ENCODE measurements at places on chromosomes 6 and 20.

DNA sequence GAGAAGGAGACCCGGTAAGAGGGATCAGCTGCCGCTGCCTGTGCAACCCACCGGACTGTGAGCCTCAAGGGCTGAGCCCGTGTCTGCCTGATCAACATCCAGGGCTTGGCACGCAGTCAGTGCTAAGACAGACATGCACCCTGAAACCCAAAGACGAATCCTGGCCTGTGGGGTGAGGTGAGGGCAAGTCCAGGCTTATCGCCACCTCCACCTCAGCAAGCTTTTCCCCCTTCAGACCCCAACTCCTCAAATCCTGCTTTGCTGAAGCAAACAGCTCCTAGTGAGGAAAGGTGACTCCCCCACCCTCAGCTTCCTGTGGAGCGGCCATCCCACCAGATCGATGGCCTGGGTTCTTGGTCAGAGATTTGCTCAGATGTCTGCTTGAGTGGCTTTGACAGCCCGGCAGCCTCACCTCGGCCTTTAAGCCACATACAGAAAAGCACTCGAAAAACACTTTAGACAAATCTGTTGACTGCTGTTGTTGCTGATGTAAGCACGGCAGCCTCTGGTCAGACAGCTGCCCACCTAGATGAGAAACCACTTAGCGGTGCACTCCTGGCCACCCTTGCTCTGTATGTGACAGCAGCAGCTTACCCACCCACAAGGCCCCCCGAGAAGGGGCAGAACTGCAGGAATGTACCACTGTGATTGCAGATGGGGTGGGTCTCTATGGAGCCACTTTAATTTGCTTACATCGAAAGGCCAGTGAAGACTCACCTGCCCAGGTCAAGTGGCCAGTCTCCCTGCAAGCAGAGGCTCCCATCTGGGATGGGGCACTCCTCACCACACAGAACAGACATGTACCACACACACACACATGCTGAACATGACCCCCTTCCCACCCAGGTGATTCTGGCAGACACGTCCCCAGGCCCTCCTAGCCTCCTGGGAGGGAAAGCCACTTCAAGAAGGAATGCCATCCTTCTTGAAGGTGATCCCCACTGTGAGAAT, 14.8 kb downstream of the MTCH1 start:
- DNase-seq: no peak

DNA sequence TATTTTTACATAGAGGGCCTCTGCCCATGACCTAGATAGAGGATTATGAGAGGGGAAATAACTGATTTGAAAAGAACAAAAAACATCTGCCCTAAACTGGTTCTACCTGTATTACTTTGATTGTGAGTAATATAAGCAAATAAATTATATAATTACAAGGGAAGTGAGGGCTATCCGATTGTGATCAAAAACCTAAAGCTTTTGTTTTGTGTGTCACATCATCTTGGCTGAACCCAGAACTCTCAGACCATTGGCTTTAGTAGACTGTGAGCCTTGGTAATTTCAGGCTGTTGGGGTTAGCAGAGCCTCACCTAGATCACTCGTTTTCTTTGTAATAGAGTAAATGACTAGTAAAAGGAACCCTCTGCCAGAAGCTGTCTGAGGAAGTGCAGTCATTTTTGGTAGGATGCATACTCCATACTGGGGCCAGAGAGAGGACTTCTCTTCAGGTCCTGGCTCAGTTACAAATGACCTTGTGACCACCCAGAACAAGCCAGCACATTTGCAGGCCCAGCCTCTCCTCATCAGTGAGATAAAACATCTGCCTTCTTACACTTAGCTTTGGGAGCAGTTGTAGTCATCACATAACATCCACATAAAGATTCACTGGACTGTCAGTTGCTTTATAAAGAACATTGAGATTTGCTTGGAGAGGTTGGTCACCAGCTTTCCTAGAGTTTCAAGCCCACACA, 13.5 kb downstream of the STK35 start:
- DNase-seq: no peak

GRCh38 chr6:161354956-161355355, 81.1 kb upstream of the AGPAT4 start:
- no peak for DNase-seq

- DNase-seq: no peak
These were observed 47.1 kb upstream of the SLC22A16 start for GRCh38 chr6:110523451-110524021.

- no peak for DNase-seq
These were observed 867 bp downstream of the TCF21 start for GRCh38 chr6:133889557-133890403.

GRCh38 chr6:71486461-71486860, 197.8 kb downstream of the OGFRL1 start:
- DNase-seq: no peak

DNA sequence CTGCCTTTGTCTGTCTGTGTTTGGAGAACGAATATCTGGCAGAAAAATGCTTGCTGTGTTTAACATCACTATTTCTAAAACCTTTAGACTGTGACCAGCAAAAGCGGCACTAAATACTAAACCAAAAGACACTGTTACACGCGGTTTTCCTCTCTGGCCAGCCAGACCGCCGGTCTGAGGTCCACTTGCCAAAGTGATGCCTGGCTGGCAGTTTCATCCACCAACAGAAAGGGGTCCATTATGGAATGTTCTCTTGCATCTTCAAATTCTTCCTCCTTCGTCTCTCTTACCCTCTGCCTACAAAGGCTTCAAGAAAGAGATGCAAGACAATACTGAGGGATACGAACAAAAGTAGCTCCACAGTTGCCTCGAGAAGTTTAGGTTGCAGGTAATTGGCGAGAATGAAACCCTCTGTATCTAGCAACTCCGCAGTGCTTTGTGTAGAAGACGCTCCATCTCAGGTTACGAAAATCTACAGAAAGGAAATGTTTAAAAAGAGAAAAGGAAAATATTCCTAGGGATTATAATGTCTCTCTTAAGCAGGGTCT, 176.6 kb downstream of the TRIM27 start:
- no peak for DNase-seq

- DNase-seq: no peak
These were observed 297.8 kb downstream of the PRL start for GRCh38 chr6:21999012-21999528.

DNA sequence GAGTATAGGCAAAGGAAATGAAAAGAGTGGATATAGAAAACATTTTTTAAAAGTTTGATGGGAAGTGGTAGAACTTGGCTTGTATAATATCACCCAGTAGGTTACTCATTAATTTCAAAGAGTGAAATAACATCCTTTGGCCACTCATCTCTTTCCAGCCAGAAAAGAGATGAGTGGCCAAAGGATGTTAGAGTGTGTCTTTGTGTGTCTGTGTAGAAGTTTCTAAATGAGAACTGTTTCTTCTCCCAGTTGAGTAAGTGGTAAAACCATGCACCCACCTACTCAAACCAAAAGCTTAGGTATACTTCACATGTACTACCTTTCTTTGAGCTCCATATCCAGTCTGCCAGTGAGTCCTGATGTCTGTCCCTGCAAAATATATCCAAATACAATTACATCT, 47.7 kb upstream of the TMEM244 start:
- no peak for DNase-seq

DNA sequence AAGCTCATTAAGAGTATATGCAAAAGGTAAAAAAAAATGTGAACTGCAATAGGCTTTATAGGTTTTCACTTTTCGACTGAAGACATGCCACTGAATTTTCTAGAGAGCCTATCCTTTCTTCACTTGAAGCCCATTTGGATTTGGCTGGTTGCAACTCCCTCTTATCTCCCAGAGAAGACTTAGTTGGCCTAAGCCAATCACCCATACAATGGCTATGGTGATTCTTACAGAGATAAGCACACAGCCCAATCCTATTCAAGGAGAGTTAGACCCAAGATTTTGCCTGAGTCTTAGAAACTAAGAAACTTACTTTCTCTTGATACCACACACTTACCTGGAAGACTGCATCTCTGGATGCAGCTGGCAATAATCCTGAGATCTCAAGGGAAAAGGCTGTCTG, 167.3 kb upstream of the PTCHD4 start:
- no peak for DNase-seq

GRCh38 chr20:41177636-41178035, 40.3 kb downstream of the PLCG1 start:
- no peak for DNase-seq

- no peak for DNase-seq
These were observed 117.1 kb upstream of the FBXL4 start for GRCh38 chr6:99064834-99065233.

- DNase-seq: no peak
These were observed 44.2 kb upstream of the MDGA1 start for GRCh38 chr6:37741757-37742400.

DNA sequence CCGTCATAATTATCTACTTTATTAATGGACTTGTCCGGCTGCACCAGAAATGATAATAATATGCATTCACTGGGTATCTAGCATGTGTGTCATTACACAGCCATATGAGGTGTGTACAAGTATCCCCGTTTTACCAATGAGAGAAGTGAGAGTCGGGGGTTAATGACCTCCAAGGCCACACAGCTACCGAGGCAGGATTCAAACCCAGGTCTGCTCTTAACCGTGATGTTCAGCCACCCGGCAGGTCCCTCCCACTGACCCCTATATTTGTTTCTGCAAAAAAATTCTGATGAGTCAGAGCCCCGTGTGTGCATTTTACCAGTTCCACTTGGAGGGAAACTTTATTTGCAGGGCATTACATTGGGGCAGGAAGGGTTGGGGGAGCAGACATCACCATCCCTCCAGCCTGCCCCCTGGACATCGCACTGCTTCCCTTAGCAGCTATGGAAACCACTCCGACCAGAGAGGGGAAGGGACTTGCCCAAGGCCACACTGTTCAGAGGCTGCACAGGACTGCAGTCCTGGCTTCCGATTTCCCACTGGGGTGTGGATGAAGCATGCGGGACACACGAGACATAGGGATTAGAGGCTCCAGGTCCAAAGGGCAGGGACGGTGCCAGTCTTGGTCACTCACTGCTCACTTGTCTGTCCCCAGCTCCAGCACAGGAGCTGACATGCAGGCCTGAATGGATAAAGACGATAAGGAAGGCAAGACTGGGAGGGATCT, 10.1 kb upstream of the SRC start:
- DNase-seq: no peak

DNA sequence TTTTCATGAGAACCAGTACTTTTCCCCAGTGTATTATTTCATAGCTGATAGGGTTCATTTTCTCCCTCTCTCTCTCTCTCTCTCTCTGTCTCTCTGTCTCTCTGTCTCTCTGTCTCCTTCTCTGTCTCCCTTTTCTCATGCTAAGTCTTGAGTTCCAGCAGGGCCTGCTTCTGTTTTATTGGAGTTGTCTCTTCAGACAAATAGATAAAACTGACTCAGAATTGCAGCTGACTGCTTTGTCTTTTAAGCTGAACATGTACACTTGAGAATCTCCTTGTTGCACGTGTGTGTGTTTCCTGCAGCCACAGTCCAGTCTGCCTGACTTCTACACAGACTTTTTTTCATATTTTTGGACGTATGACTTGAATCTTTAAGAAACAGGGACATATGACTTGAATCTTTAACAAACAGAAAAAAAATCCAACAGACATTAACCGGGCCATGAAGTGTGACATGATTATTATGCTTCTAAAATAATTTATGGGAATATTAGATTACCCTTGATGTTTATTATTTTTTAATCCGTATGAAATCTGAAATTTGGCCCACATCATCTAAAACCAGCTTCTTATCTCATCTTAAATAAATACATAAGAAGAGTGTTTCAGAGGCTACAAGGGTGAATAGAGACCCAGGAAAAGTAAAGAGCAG, 71.5 kb downstream of the JAG1 start:
- no peak for DNase-seq

- no peak for DNase-seq
These were observed 66.1 kb downstream of the CD24 start for GRCh38 chr6:106908386-106908840.

DNA sequence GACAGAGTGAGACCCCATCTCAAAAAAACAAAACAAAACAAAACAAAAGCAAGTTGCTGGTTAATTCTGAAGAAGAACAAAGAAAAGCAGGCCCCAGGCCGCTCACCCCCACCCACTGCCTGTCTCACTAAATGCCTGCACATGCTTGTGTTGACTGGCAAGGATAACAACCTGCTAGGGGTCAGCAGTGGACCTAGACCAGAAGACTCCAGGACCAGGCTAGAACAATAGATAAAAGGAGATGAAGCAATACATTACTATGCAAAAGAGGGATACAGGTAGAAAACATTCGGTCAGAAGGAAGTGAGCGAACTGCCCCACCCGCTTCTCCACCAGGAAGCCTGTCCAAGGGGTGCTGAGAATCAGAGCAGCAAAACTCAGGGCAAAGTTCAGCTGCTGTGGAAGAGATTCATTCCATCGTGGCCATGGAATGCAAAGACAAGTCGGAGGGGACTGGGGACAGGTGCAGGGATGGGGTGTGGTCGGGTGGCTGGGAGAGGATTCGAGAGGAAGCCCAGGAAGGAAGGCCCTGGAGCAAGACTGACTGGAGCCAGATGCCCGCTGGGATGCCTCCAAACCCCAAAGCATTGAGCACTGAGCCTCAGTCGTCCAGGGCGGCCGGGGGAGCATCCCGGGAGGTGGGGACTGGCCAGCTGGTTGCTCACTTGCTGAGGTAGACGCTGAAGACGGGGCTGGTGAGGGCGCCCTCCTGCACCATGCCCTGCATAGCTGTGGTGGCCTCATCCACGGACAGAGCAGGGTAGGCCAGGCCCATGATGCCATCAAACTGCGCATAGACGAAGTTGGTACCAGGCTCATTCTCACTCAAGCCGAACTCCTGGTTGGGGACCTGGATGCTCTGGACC, 5.3 kb downstream of the PGC start:
- no peak for DNase-seq

DNA sequence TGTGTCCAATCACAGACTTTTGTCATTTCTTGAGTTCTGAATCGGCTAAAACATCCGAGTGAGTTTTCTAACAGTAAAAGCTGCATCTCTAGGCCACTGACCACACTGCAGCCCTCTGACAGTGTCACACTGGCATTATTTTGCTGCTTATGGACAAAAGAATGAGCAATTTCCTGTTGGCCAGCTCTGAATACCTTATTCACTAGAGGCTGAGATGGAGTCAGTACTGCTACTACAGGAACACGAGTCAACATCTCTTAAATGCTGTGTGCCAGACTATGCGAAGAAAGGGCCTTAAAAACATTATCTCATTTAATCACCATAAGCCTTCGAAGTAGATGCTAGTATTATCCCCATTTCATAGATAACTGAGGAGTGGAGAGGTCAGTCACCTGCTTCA, 42.5 kb upstream of the IPCEF1 start:
- DNase-seq: no peak

DNA sequence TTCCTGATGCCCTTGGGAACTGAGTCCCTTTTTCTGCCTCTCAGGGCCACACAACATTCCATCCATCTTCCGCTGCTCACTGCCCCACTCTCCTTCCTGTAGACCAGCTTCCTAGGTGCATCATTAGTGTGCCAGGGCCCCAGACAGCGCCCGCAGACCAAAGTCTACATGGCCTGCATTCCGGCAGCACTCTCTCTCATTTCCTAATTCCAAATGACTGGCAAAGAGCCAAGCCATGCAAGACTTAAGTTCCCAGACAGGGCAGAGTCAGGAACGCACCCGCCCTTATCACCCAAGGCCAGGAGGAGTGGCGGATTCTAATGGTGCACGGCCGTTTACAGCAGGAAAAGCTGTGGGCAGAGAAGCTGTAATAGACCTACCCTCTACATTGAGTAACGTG, 159.8 kb upstream of the ARID1B start:
- DNase-seq: no peak

- no peak for DNase-seq
These were observed 125.1 kb upstream of the SOX4 start for GRCh38 chr6:21468461-21468860.

- no peak for DNase-seq
These were observed 16.2 kb downstream of the FKBP1A start for GRCh38 chr20:1376408-1377270.
